Gastroesophageal sphincter (tissue), 4 donors: ENCODE measurements at places on chromosomes 4 and X. TPM values are rescaled to one million over a fixed set of nuclear protein-coding genes. Genes with fewer than 3 reads are reported as not detected.

Gene ANXA3
- 54.8 TPM for total RNA-seq

- no peaks in the 10 kb centered on the region for H3K4me1 ChIP-seq
- ATAC-seq = no peak
- no peak overlapping the region for H3K4me3 ChIP-seq
These were observed 1347.1 kb upstream of the PABPC4L start for GRCh38 chr4:135548711-135549110.

- no peak overlapping the region for H3K4me3 ChIP-seq
- no peaks in the 10 kb centered on the region for H3K27me3 ChIP-seq
- no peak overlapping the region for H3K27ac ChIP-seq
- no peaks in the 10 kb centered on the region for H3K4me1 ChIP-seq
These were observed 17.0 kb downstream of the LAMP2 start for GRCh38 chrX:120452131-120452530.

Gene PFKFB1
- total RNA-seq = 0.15 TPM

Gene RAB9A
- total RNA-seq = 50.7 TPM

DNA sequence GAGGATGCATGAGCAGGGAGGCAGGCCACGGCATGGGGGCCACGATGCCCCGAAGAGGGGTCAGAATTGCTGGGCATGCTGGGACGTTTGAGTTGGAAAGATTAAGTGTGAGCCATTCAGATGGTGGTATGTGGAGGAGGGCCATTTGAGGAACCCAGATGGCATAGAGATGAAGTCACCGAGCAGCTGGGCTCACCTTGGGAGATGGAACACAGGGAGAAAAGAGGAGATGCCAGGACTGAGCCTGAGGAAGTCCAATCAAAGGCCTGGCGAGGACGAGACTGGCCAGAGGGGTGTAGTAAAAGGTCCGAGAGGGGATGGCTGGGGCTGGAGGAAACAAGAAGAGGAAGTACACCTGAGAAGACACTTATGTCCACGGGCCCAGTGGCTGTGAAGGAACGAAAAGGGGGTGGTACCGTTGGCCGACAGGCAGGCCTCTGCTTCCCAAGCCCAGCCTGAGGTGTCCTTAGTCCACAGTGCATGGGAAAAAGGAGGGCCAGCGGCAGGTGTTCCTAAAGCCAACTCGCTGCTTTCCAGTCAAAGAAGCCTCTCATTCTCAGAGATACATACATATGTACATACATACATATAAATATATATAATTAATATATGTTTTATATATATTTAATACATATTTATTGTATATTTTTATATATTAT is 54.6 kb upstream of the CLCN4 start:
- H3K27me3 ChIP-seq = no peaks in the 10 kb centered on the region
- peaks cover 71% of the 10 kb centered on the region for H3K4me1 ChIP-seq
- H3K4me3 ChIP-seq = no peak overlapping the region
- no peak for ATAC-seq
- no peak overlapping the region for H3K27ac ChIP-seq
- no peaks in the 10 kb centered on the region for H3K36me3 ChIP-seq

Gene TMEM255A
- 0.16 TPM for total RNA-seq

GRCh38 chrX:40172401-40173142 is 74.8 kb upstream of the BCOR start:
- H3K4me3 ChIP-seq = peak overlapping the region; percentile 56
- no peaks in the 10 kb centered on the region for H3K36me3 ChIP-seq
- ATAC-seq = peak; percentile 26
- peak overlapping the region; percentile 85 for H3K27ac ChIP-seq

DNA sequence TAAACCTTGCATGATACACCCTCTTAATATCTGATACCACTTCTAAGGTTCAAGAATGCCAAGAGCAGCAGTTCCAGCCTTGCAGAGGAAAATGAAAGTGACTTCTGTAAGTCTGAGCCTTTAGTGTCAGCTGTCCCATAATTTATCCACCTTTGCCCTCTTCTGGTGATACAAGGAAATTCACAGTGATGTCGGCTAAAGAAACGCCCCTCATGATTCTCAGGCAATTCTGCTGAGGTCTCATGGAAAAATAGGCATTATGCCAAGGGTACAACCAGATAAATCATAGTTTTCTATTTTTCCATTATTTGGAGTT is 172.2 kb upstream of the CXCL13 start:
- no peaks in the 10 kb centered on the region for H3K36me3 ChIP-seq
- no peak overlapping the region for H3K27ac ChIP-seq
- H3K4me3 ChIP-seq = no peak overlapping the region
- ATAC-seq = no peak

GRCh38 chr4:148044912-148045352 is 313.0 kb downstream of the ARHGAP10 start:
- no peaks in the 10 kb centered on the region for H3K4me1 ChIP-seq
- no peak for ATAC-seq
- H3K27ac ChIP-seq = no peak overlapping the region
- peaks cover 32% of the 10 kb centered on the region for H3K36me3 ChIP-seq
- H3K27me3 ChIP-seq = no peaks in the 10 kb centered on the region

GRCh38 chr4:108003982-108004515 is 14.4 kb downstream of the HADH start:
- no peaks in the 10 kb centered on the region for H3K36me3 ChIP-seq
- no peaks in the 10 kb centered on the region for H3K27me3 ChIP-seq
- no peak for ATAC-seq
- H3K4me3 ChIP-seq = no peak overlapping the region

DNA sequence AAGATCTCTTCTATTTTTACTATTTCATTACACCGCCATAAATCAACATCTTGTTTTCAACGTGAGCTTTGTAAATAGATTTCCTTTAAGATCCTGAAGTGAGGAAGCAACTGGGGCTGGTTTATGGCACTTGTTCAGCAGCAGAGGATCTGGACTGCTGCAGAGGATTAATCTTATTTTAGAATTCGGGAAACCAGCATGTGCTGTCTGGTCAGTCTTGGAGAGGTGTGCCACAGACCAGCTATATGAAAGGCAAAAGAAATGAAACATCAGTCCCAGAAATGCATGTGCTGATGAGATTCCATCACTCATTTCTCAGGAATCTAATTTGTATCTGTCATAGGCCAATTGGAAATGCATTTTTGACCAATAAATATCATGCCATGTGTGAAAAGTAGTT is 23.4 kb downstream of the PRDM8 start:
- H3K27me3 ChIP-seq = no peaks in the 10 kb centered on the region
- H3K36me3 ChIP-seq = no peaks in the 10 kb centered on the region
- peaks cover 3% of the 10 kb centered on the region for H3K4me1 ChIP-seq
- H3K27ac ChIP-seq = no peak overlapping the region
- no peak overlapping the region for H3K4me3 ChIP-seq

GRCh38 chr4:155735496-155735895 is 23.3 kb upstream of the GUCY1B1 start:
- H3K27ac ChIP-seq = no peak overlapping the region
- no peaks in the 10 kb centered on the region for H3K4me1 ChIP-seq
- ATAC-seq = no peak
- no peaks in the 10 kb centered on the region for H3K36me3 ChIP-seq
- H3K27me3 ChIP-seq = no peaks in the 10 kb centered on the region
- H3K4me3 ChIP-seq = no peak overlapping the region

Gene SPIN2B
- 7.4 TPM for total RNA-seq

Gene ZNF732
- not detected for total RNA-seq
